ENCODE measurements at places on chromosomes 11 and 22.
A peak's percentile ranks its signal among the peaks of the same experiment; 100 is the strongest.

DNA sequence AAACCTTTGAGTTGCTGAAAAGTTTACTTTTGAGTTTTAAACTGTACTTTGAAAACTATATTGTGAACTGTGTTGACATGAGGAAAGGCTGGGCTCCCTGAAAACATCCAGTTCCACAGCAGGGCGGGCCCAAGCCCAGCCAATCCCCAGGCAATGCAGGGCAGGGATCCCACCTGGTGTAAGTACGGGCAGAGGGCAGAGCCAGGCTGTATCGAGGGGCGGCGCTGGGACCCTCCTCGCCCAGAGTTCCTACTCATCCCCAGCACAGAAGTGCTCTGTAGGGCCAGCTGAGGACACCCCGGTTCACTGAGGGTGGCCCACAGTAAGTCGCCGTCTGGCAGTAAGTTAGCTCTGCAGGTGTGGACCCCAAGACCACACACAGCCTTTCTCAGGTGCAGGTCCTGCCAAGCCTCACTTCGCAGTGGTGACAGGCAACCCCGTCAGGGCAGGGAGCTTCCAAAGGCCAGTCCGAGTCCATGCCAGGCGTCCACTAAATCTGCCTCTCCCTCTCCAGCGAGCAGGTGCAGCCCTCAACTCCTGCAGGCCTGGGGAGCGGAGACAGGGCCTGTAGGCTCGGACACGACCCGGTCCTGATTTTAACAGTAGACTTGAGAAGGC is 6.3 kb downstream of the RASSF7 start:
- DNase-seq, result no peak

GRCh38 chr11:22898036-22898435 is 37.8 kb upstream of the CCDC179 start:
- no peak for DNase-seq

GRCh38 chr22:26170112-26170492 is 840 bp downstream of the SEZ6L start:
- no peak for DNase-seq

GRCh38 chr22:22167791-22168189 is 76.8 kb upstream of the VPREB1 start:
- no peak for DNase-seq

DNA sequence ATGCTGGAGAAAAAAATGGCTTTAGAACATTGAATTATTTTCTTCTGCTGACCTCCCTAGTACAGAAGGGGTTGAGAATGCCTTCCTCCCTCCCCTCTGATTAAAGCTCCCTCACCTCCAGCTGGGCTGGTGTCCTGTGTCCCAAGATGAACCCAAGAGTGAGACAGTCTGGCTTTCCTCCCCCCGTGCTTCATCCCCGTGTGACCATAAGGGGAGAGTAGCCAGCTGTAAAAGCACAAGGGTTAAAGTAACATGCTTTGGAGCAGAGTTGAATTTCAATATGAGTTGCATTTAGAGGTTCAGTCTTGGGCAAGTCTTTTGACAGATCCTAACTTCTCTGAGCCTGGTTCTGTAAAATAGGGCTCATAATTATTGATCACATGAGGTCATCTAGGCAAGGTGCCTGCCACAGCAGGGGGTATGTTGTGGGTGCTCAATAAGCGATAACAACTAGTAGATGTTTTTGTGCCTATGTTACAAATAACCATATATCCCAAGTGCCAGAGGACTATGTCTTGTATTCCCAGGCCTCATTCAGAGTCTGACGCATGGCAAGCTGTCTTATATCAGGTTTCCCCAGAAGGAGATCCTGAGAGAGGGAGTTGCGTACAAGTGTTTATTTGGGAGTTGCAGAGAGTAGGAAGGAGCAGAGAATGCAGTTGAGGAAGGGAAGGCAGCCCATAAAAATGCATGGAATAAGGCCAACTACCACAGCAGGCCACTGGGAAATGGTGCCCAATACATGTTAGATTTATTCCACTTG is 4.1 kb downstream of the PRG2 start:
- no peak for DNase-seq

DNA sequence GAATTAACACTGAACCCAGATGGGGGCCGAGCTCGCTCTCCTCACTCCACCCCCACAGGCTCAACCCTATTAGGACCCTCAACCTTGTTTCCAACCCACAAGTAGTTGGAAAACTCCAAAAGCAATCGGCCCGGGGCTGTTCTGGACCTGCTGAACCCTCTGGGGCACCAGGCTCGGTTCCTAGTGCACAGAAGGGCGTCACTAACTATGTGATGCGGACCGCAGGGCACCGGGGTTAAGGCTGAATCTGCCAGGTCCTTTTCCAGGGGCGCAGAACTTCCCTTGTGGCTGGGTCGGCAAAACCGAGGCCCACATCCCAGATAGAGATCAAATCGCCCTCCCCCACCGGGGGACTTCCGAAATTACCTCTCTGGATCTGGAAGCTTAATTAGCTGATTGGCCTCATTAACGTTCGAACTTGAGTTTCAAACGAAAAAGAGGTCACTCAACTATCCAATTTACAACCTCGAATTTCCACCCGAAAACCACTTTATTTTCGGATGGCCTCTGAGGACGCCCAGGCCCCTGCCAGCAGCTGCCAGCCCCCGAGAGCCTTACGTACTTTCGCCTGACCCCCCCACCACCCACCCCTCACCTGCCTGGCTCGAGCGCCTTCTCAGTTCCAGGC is 1.7 kb downstream of the SHANK2 start:
- DNase-seq, result no peak

- no peak for DNase-seq
Observed at GRCh38 chr11:35153280-35153679, 14.3 kb downstream of the CD44 start.

DNA sequence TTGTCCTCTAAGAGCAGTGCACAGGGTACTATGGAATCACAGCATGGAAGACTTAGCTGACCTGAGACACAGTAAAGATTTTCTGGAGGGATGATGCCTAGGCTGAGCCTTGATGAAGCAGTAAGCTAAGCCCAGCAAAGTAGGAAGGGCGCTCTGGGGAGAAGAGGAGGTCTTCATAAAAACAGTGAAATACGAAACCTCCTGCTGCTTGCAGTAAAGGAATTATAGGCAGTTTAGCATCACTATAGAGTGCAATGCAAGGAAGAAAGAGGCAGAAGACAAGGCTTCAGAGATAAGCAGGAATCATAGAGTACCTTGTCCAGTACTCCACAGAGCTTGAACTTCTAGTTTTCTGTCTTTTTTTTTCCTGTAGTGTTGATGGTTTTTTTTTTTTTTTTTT is 555.7 kb upstream of the CADM1 start:
- no peak for DNase-seq

- DNase-seq, result no peak
Observed at GRCh38 chr11:12403122-12403996, 26.0 kb downstream of the PARVA start.

GRCh38 chr11:14423633-14424032 is 64.7 kb upstream of the RRAS2 start:
- DNase-seq, result no peak

DNA sequence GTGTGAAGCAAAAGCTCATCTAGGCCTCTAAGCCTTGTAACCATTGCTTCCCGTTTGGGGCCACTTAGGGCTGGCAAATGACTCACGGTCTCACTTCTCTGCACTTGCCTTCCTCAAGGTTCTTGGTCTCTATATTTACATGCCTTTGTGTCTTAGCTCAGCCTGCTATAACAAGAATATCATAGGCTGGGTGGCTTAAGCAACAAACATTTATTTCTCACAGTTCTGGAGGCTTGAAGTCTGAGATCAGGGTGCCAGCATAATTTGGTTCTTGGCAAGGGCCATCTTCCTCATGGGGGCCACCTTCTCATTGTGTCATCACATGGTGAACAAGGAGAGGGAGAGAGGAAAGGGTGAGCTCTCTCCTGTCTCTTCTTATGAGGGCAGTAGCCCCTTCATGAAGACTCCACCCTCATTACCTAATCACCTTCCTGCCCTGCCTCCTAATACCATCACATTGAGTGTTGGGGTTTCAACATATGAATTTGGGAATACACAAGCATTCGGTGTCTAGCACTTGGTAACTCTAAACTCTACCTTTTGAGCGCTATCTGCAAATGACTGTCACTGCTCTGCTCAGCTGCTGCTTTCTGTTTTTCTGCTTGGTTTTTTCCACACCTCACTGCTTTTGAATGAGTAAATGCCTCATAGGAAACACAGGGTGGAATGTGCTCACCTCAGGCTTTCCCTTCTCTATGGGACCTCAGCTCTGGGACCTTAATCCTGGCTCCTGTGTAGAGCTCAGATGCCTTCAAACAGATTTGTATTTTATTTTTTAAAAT is 16.2 kb upstream of the ME3 start:
- peak; percentile 70 for DNase-seq

DNA sequence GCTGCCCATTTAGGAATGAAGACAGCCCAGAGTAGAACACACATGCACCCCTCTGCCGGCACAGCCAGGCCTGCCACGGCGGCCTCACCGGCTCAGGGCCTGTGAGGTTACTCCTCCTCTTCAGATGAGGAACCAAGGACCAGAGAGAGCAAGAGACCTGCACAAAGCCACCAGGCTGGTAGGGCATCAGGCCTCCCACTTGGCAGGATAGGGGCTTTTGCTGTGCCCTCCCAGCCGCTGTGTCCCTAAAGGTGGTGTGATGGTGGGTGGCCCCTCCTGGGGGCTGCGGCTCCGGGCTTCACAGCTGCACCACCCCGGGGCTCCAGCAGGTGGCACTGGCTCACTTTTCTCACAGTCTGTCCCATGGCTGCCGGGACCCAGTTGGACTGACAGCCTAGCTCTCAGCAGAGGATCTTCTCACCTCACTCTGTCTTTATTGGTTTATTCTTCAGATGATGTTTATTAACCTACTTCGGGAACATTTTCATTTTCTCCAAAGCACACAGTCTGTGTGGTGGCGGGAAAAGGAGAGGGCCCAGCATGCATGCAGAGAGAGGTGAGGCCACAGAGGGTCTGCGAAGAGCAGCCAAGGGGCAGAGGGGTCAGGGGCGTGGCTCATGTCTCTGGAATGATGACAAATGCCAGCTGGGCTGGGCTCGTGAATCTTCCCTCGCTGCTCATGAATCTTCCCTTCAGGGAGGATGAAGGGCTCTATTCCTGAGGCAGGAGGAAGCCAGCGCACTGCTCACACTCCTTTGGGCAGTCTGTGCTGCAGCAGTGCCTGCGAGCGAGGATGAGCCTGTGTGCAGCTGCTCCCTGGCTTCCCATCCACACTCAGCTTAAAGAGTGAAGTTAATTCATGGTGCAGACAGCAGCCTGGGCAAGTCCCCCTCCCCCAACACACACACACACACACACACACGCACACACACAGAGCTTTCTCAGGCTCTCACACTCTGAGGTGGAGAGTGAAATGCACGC is 101.1 kb upstream of the PITPNB start:
- DNase-seq, result peak; percentile 78

DNA sequence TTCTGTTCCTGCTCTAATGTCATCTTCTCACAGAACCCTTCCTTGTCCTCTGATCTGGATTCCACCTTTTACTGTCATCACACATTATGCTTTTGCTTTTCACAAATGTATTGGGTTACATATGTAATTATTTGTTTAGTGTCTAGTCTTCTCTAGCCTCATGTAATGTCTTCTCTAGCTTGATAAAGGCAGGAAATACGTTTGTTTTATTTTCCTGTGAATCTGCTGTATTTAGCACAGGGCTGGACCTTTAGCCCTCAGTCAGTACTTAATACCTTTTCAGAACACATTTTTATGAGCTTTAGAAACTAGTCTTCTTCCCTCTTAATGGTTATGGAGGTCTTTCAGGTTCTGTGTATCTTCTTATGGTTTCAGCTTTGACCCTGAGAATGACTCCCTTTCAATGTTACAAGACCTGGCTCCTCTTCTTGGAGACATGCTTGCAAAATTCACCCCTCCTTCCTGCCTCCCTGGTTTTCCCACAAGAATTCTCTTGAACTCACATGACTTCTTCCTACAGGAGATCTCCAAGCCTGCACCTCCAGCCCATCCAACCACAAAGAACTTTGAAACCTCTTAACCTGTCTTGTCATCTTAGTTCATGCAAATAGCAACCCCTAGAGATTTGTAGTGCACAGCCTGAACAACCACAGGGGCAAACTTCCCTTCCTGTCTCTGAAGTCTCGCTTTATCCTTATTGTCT is 132.7 kb upstream of the DDI1 start:
- DNase-seq, result no peak

DNA sequence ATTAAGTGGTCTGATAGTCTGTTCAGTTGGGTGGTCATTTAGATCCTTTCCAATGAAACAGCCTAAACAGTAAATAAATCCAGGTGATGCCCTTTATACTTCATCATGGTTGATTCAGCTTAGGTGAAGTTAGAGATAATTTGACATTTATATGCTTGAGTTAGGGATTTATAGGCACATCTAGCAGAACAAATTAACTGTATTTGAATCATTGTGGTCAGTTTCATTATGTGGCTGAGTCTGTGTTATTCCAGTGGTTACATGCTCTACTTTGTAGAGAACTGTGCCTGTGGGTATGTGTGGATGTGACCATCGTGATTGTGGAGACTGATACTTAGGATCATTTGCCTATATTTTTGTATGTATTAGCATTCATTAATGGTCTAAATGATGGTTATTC is 194.6 kb downstream of the DDX10 start:
- DNase-seq, result no peak

DNA sequence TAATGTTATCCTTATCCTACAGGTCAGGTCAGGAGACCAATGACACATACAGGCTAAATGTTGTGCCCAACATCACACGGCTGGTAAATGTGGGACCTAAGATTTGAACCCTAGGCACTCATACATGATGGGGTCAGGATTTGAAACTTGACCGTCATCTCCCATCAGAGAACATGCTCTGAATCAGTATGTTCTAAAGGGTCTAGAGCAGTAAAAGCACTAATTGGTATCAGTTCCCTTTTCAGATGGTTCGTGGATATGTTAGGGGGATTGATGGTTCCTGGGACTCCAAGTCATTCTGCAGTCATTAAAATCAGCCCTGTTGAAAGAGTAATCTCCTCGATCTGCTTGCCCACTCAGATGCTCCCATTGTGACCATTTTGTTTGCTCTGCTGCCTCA is 65.5 kb downstream of the BMAL1 start:
- no peak for DNase-seq

DNA sequence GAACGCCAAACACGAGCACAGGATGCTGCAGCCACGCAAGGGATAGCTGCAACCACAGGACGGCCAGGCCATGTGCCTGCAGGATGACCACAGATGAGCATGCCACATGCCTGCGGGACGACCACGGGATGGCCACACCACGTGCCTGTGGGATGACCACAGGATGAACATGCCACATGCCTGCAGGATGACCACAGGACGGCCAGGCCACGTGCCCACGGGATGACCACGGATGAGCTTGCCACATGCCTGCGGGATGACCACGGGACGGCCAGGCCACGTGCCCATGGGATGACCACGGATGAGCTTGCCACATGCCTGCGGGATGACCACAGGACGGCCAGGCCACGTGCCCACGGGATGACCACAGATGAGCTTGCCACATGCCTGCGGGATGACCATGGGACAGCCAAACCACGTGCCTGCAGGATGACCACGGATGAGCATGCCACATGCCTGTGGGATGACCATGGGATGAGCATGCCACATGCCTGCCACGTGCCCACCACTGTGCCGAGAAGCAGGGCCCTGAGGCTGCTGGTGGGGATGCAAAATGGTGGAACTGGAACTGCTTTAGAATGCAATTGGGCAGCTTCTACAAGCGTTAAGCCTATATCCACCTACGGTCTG is 12.8 kb upstream of the MOB2 start:
- no peak for DNase-seq

- no peak for DNase-seq
Observed at GRCh38 chr11:87719326-87720073, 455.7 kb downstream of the RAB38 start.

Data from activated naive CD4-positive, alpha-beta T cell treated with anti-CD3 and anti-CD28 coated beads for 36 hours (primary cell).